ENCODE measurements at places on chromosomes 4 and X.

DNA sequence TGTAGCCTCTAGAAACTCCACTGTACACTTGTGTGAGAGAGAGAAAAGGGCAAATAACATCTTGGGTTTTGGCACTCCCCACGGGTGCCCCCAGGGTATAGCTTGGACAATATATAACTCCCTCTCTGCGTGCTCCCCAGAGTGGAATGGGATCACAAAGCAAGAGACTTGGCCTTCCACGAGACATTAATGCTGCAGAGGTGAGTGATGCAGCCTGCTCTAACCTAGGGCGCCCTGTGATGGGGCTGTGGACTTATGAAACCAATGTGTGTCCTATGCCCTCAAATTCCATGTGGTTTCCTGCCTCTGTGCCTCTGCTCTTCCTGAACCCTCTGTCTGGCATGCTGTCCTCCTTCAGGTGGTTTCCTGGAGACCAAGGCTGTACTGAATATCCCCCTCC lies 22.0 kb upstream of the FAM9C start:
- no peak for DNase-seq

- no peak for DNase-seq
Observed at GRCh38 chrX:136574548-136574947, 42.5 kb downstream of the VGLL1 start.

DNA sequence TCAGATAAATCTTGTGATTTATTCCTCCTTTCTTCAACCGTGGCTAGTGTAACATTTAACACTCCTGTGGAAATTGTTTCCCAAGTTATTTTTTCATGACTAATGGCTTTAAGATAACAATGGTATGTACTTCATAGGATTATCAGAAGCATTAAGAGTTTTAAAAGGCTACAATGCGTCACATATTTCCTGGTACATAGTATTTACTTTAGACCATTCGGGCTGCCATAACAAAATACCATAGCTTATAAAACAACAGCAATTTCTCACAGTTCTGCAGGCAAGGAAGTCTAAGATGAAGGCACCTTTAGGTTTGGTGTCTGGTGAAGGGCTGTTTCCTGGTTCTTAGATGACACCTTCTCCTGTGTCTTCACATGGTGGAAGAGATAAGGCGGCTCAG lies 158.6 kb downstream of the PAPSS1 start:
- no peak for DNase-seq

GRCh38 chrX:17214962-17215361 lies 160.0 kb upstream of the NHS start:
- DNase-seq = no peak

DNA sequence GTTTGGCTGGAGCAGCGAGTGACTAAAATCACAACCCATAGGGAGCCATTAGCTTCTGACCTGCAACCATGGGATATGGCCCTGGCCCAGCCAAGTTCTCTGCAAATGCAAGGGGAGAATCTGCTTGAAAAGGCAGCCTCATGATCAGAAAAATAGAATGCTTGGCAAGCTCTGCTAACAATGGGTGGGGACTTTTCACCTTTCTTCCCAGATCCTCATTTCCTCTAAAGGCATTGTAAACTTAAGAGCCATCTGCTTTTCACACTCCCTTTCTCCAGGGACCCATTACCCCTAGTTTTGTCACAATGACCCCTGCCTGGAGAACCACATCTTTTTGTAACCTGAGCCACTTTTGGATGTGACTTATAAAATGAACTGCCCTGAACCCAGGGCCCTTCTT lies 104.3 kb downstream of the PARM1 start:
- DNase-seq = no peak

DNA sequence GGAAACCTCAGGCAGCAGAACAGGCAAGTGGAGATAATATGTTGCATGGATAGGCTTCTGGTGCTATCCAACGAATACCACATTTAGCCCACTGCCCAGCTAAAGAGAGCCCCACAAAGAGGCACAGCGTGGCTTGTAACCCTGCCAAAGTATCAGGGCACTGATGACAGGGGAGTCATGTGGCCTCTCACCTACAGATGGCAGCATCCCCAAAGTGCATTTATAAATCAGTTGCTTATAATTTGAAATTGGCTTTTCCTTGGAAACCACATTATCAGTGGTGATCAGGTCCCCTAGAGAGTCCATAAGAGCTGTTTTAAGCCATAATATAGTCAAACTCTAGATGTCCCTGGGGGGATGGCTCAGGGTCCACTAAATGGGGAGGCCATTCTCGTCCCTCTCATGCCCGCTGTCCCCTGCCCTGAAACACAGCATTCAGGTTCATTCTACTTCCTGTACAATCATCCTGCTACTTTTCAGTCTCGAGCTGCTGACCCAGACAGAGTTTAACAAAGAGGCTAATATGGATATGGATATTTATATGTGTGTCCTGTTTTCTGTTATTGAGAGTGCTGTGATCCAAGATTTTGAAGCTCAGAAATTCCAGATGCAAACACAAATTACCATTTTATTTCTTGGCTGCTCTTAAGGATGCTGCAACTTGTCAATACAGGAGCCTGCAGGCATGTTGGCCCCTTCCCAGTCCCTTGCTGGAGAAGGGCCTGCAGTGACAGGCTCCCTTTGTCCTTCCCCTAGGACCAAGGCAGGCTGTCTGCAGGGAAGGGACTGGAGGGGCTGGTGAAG lies 28.5 kb downstream of the SRPX start:
- DNase-seq = no peak

- no peak for DNase-seq
Observed at GRCh38 chrX:12721042-12721441, 70.2 kb upstream of the PRPS2 start.

DNA sequence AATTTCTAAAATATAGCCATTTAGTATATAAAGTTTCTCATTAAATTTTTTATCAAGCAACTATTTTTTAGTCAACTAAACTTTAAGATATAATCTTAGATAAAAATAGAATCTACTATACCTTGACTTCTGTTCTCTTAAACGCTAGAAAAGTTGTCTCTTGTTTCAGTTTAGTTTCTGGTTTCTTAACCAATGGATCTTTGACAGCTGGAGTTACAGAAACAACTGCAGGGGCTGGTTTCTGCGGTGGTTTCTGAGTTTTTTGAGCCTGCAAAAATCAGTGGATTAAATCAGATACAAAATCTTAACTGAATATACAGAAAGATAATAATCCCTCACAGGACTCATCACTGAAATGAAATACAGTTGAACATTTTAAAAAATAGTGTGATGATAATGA lies 21.9 kb downstream of the INTS12 start:
- DNase-seq = no peak

DNA sequence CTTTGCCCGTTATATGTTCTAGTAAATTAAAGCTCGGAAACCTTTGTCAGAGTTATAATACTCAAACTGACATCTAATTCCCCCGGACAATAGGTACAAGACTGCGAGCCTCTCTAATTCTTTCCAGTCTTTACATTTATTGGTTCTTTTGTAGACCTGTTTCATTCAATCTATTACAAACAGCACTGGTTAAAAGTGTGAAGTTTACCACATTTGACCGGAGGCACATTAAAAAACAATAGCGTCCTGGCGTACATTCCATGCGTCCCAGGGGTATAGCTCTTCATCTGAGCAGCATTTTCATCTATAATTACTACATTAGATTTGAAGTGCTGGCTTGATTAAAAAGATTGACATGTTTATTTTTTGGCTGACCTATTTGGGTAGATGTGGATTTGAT lies 49.9 kb upstream of the TENM3 start:
- no peak for DNase-seq

DNA sequence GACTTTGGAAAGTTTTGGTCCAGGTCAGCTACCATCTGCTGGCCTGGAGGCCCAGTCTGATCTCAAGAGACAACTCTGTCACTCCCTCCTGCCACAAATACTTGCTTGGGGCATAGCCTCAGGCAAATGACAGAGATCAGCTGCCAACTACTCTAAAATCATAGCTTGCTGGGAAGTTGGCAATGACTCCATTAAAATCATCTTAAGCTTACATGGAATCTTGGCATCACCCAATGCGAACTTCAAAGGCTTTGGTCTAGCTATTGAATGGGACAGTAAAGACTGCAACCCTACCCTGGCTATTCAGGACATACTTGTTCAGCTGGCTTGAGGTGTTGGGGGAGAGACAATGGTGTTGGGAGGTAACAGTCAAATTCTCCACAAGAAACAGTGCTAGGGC lies 7.0 kb upstream of the USO1 start:
- DNase-seq = no peak

GRCh38 chr4:88985088-88985773 lies 71.8 kb downstream of the FAM13A start:
- DNase-seq = no peak

GRCh38 chr4:165867961-165868360 lies 5.1 kb upstream of the TLL1 start:
- DNase-seq = no peak

GRCh38 chr4:41014158-41014557 lies 200.2 kb downstream of the APBB2 start:
- no peak for DNase-seq

DNA sequence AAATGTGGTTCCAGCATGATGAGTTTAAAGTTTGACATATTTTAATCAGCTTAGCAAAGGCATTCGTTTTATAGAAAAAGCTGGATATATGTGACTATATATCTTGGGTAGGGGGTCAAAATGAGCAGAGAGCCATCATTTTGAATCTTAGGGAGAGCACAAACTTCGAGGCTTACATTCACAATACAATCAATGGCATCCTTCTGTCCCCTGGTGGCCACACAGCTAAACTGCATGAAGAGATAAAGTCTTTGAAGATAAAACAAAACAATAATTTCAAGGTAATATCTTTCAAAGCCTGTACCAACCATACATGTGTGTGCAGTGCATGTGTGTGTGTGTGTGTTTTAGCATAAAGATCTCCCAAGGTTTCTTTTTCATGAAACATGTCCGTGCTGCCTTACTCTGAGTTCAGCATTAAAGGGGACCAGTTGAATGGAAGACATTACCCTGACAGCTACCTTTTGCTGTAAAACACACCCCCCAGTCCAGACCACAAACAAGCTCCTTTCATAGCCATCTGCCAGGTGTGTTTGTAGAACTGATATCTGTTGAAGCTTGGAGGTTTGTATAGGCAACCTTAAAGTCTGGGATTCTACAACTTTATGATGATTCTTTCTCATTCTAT lies 22.0 kb downstream of the DYNLT3 start:
- DNase-seq = peak; percentile 8

DNA sequence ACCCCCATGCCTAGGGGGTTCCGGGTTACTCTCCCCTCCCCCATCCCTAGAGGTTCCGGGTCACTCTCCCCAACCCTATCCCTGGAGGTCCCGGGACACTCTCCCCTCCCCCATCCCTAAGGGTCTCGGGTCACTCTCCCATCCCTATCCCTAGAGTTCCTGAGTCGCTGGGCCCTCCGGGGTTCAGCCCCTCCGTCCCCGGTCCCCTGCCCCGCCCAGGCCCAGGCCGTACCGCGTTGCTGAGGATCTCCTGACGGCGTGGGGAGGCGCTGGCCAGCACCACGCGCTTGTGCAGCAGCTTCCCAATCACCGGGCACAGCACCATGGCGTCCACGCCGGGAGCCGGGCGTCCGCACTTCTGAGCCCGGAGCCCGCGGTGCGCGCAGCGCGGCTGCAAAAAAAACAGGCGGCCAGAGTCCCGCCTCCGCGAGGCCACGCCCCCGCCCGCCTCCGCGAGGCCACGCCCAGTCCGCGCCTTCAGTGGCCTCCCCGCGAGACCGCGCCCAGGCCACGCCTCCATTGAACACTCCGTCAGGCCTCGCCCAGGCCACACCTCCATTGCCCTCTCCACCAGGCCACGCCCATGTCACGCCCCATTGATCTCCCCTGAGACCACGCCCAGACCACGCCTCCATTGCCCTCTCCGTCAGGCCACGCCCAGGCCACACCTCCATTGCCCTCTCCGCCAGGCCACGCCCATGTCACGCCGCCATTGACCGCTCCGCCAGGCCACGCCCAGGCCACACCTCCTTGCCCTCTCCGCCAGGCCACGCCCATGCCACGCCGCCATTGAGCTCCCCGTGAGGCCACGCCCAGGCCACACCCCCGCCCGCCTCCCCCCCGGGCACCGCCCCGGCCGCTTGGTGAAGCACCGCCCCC lies at the start of gene ASMTL:
TSS of gene ASMTL (minus strand) at position 394 of the 879 bp plus-strand sequence. CDS start at position 325, 69 bp downstream.
- peak; percentile 91 for DNase-seq

DNA sequence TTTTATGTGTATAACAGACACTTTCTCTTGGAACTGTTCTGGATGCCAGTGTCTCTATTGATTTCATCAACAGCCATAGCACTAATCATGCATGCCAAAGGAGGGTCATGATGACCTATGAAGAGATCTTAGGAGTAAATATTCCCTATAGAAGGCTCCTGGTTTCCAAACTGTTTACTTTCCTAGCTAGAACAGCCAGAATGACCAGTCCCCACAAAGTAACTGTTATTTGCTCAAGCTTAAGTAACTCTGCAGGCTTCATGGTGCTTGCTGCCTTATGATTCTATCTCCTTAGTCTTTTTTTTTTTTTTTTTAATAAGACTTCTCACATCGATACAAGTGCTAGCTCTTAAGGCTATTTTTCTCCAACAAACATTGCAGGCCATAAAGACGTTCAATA lies 12.4 kb downstream of the S100G start:
- no peak for DNase-seq

GRCh38 chrX:72040506-72040905 lies 91.2 kb downstream of the RTL5 start:
- DNase-seq = no peak

- DNase-seq = no peak
Observed at GRCh38 chr4:88792268-88792781, 94.7 kb upstream of the NAP1L5 start.

DNA sequence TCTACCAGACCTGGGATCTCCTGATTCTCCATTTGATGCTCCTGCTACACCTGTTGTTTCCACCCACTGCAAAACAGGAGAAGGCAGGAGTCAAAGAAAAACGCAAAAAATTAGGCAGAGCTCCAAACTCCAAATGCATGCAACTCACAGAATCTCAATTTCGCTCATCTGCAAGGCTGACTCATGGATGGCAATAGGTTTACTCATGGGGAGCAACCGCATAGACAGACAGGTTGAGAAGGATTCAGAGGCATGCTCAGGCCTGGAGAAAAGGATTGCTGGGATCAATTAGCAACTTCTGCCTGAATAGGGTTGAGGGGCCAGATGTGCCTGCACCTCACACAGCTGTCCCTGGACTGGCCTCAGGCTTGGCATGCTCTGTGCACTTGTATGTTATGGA lies 231.0 kb downstream of the LDB2 start:
- no peak for DNase-seq

DNA sequence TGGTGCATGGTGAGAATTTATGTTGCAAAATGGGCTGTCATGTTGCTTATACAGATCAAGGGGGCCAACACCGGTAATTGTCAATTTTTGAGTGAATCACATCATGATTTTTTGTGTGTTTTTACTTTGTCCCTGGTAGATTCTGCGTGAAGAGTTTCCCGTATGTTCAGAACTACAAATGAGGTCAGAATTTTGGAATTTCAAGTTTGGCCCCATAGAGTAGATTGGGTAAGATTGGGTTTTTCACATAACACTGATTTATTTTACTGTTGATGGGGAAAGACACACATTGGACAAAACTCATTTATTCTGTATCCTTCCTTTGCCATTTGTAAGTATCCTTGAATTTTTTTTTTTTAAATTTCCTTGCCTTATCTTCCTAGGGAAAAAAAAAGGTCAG lies 158.5 kb upstream of the MXRA5 start:
- DNase-seq = no peak

DNA sequence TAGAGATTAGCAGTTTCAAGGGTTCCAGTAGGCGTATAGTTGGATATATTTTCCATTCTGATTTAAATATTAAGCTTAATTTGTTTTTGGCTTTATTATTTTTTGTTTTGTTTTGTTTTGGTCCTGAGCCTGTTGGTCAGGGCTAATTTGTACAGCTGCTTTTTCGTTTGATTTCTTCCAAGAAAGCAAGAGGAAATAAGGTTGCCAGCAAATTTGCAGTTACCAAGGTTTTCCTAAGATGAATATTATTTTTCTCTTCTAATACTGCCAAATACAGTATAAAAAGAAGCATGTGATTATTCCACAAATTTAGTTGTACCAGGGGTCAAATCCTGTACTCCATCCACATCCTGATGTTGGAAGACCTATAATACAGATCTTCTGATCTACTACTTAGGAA lies 24.9 kb downstream of the PLAC1 start:
- no peak for DNase-seq

Measured in HCT116 (cell line).